NCI-H510A (cell line): ENCODE measurements at places on chromosomes 1 and 21.

DNA sequence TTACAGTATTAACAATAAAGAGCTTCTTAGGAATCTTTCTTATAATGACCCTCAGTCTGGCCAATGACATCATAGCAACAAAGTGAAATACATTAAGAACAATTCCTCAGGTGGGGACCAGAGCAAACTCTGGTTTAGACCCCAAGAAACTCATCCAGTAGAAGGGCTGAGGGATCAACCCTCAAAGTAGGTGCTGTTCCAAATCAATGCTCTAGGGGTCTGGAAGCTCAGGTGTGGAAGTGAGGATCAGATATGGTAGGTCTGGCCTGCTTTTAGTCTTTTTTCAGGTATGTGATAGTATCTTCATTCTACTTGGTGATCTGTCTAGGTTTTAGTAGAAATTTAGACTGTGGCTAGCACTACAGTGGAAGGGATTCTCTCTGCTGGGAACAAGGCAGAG, 291.7 kb downstream of the PDE4B start:
- DNase-seq = no peak

DNA sequence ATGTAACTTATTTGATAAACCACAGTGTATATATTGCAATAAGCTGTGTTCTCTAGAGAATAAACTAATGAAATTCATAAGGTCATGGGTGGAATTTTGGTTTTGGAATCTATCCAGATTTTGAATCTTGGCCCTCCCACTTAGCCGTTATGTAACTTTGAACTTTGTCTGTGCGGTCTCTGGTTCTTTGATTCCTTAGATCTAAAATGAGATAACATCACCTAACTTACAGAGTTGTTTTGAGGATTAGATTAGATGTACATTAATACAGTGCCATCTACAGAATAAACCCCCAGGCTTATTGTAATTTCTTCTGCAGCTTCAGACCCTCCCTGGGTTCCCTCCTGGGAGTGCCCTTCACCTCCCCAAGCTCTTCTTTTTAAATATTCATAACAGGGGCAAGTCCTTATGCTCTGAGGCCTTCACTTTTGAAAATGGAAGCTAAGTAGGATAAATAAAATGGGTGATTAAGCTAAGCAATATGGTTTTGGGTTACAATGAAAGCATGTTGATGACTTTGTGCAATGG, 124.3 kb downstream of the ATG4C start:
- no peak for DNase-seq

DNA sequence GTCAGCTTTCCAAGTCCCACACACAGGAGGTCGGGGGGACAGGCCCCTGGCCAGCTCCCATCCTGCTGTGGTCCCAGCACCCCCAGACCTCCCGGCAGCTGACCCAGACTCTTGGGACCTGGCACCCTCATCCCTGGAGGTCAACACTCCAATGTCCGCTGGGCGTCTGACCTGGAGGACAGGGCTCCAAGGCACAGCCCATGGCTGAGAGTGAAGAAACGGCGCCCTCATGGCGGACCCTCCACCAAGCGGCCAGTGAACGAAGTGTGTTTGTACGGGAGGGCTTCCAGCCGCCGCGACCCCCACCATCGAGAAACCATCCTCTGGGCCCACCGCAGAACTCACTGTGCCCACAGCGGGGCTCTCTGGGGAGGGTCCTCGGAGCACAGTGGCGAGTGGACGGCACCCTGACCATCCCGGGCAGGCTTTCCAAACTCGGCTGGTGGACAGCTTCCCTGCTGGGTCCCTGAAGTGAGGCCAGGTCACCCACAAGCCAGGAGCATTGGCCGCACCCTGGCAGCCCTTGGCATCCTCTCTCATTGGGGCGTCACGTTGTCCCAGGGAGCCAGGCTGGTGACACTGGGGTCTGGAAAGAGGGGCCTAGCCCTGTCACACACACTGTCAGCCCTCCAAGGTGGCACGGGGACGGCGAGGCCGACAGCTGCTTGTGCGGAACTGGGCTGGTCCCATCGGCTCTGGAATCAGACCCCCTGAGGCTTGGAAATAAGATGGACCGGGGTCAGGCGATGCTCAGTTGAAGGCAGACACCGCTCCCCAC, 47.8 kb upstream of the COL6A2 start:
- no peak for DNase-seq

GRCh38 chr1:54046671-54047383, 6.2 kb downstream of the TMEM59 start:
- DNase-seq = no peak

- no peak for DNase-seq
Measured at GRCh38 chr1:39646232-39647081, 7.0 kb upstream of the HEYL start.
